Hematopoietic multipotent progenitor cell treated with erythropoietin and hydrocortisone succinate and interleukin-3 and kit ligand, for 15 days (in vitro differentiated cells): ENCODE measurements at places on chromosomes 16 and 17.

- DNase-seq: no peak
These were observed 15.4 kb upstream of the NUBP1 start for GRCh38 chr16:10728003-10728887.

DNA sequence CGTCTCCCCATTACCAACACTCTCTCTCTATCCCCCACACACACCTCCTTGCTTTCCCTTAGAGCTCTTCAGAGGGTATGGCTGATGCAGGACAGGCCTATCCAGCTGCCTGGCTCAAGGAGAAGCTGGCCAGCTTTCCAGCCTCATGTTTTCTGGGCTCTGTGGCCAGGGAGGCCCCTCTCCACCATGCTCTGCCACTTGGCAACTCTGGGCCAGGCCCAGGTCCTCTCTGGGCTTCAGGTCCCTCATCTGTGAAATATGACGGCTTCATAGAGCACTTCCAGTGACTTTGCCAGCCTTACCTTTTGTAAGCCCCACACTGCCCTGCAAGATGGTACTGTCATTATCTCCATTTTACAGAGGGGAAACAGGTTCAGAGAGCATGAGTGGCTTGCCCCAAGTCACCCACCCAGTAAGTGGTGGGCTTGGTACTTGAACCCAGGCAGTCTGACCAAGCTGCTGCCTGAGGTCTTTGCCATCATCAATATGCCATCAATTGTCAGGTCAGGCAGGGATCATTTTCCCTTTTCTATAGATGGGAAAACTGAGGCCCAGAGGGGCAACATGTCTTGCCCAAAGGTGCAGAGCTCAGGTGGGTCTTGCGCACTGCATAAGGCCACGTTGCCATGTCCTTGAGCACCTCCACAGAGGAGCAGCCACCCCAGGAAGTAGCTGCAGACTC is 548 bp upstream of the ADGRG5 start:
- DNase-seq: no peak

GRCh38 chr16:3695610-3696369 is 21.5 kb downstream of the TRAP1 start:
- no peak for DNase-seq

DNA sequence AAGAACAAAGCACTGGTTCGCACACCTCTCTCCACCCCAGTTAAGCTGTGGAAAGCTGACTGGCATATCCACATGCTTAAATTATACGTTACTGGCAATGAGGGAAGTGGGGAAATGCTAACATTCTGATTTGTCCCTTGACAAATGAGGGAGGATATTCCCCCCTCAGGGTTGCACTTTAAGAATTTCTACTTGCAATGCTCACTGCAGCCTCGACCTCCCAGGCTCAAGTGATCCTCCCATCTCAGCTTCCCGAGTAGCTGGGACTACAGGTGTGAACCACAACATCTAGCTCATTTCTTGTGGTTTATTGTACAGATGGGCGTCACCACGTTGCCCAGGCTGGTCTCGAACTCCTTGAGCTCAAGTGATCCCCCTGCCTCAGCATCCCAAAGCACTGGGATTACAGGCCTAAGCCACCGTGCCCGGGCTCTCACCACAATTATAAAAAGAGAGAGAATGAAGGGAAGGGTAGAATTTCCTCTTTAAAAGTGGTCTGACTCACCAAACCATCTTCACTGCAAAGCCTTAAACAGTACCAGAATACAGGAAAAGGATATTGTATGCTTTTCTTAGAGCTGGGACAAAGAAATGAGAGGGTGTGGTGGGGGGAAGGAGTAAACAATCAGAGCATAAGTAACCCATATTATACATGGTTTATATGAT is 38.9 kb downstream of the KANSL1 start:
- no peak for DNase-seq

DNA sequence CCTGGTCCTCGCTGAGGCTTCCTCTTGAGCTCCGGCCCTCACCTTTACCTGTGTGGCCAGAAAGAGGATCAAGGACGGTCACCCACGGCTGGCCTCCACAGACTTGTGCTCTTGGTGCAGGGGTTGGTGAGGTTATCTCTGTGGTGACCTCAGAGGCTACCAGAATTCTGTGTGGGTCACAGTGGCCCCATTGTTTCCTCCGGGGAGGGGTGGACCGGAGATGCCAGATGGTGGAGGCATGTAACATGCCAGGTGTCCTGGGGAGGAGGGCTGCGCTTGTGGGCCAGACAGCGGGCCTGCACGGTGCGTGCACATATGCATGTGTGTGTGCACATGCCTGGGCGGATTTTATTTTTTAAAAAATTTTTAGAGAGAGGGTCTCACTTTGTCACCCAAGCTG is 6.3 kb downstream of the SGCA start:
- no peak for DNase-seq

- DNase-seq: no peak
These were observed 12.4 kb downstream of the IRF8 start for GRCh38 chr16:85911251-85911930.

DNA sequence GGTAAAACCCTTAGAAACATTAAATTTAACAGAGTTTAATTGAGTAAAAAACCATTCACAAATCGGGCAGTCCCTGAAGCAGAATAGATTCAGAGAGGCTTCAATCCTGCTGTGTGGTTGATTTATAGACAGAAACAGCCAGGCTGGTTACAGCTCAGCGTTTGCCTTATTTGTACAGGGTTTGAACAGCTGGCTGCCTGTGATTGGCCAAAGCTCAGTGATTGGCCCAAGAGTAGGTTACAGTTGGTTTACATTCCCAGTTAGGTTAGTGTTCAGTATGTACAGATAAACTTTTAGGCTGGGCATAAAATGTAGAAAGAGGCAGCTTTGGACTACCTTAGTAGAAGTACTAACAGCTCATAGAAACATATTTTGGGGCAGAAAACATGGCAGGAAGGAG is 210.4 kb upstream of the ELAC2 start:
- no peak for DNase-seq

DNA sequence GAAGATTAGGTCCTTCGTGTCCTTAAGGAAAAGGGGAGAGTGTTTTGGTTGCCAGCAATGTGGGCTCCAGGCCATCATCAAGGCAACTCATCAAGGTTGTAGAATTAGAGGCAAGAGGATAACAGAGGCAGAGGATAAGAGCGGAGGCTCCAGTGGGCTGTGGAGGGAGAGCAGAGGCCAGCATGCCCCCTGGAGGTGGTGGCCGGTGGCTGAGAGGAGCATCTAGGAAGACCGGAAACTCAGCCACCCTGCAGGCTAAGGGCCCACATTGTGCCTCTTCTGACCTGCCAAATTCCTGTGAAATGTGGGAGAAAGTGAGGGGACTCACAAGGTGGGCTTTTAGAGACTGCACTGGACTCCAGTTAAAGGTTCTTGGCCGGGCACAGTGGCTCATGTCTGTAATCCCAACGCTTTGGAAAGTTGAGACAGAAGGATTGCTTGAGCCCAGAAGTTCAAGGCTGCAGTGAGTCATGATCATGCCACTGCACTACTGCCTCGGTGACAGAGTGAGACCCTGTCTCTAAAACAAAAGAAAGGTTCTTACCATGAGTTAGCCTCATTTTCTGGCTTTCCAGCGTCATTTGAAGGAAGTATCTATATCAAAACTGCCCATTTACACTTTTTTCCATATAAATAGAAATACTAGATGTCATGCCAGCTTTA is 62.7 kb upstream of the ADORA2B start:
- DNase-seq: no peak

GRCh38 chr16:89831810-89832328 is 3.6 kb downstream of the SPIRE2 start:
- no peak for DNase-seq

- no peak for DNase-seq
These were observed 8.9 kb upstream of the NAGPA start for GRCh38 chr16:5042574-5043171.

GRCh38 chr16:85042167-85042526 is 14.6 kb downstream of the KIAA0513 start:
- no peak for DNase-seq

DNA sequence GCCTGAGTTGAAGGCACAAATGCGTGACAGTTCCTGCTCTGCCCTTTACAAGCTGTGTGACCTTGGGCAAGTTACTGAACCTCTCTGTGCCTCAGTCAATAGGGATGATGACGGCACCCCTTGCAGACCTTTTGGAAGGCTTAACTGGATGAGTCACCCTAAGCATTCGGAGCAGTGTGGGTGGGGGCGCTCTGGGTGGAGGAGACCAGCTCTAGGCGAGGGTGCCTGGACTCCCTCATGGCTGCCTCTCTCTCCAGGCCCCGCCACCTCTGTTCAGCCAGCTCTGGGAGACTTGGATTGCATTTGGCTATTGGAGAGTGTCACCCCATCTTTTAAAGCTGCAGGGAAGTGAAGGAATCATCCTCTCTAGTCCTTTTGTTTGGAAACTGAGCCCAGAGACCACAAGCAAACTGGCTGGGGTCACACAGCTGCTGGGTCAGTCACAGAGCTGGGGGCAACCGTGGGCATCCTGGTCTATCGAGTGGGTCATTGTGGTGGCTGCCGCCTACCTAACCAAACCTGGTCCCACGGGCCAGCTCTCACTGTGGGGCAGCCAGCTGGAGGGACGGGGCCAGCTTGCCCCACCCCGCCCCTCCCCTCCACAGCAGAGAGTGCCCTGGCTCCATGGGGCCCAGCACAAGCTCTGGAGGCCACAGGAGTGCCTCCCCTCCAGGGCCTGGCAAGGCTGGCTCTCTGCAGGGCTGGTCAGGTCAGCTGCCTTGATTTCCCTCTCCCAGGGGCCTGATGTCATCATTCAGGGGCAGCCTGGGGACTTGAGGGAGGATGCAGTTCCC is 20.2 kb upstream of the GSE1 start:
- DNase-seq: peak; percentile 22

DNA sequence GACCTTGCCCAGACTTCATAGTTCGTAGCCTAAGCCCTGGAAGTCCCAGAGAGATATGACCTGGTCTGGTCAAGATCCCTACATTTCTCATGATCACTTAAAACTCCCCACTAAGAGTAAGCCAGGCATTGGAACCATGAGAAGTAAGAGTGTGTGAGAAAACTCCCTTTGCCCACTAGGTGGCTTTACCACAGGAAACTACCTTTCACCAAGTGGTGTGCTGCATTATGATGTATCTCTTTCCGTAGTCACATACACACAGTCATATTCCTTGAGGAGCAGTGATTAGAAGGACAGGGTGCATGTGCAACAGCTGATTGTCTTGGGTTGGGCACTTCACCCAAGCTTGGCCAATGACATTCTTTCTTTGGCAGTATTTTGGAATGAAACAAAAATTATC is 639.3 kb downstream of the KCNJ2 start:
- no peak for DNase-seq

GRCh38 chr17:72782985-72783701 is 309.3 kb downstream of the SLC39A11 start:
- no peak for DNase-seq

DNA sequence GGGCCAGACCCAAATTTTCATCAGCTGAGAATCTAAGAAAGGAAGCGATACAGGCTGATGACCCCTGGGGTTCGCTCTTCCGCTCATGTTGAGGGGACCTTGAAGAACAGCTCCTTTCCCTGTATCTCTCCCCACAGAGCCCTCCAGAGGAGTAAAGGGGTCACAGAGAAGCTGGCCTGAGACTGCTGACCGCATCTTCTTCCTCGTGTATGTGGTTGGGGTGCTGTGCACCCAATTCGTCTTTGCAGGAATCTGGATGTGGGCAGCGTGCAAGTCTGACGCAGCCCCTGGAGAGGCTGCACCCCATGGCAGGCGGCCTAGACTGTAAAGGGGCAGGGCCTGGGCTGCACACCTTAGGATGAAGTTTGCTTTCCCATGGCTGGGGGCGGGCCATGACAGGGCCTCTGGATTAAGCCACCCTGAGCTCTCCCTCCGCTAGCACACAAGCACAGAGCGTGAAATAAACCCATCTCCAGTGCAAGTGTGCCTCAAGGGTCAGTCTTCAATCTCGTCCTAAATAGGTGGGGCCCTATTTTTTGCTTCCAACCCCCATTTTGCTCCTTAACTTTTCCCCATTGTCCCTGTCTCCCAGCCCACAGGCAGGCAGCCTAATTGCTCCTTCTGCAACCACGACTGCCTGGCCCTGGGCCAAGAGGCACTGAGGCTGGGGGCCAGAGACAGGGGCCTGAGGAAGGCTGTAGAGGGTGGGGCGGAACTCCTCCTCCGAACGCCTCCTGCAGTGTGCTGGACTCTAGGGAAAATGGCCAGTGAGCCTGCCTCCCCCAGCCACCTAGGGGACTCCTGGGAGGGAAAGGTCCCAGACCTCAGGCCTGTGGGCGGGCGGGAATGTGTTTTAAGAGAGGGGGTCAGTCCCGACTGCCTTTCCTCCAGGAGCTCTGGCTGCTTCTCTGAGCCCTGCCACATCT is 3.6 kb downstream of the ZACN start:
- no peak for DNase-seq

GRCh38 chr16:85392756-85393673 is 220.1 kb upstream of the GSE1 start:
- DNase-seq: no peak

DNA sequence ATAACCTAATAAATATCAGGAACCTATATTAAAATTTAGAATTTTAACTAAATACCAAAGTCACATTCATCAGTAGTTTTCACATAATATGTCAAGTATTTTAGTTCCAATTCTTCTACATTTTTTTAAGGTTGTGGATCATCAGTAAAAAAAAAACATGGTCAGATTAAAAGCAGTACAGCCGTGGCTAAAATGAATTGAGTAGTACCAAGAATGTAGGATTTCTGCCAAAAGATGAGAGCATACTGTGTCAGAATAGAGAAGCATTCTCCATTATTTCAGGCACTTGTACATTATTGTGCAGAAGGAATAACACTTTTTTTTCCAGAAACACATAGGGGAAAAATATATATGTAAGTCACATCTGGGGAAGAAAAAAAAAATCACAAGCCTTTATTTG is 1176.1 kb downstream of the CDH11 start:
- DNase-seq: no peak

DNA sequence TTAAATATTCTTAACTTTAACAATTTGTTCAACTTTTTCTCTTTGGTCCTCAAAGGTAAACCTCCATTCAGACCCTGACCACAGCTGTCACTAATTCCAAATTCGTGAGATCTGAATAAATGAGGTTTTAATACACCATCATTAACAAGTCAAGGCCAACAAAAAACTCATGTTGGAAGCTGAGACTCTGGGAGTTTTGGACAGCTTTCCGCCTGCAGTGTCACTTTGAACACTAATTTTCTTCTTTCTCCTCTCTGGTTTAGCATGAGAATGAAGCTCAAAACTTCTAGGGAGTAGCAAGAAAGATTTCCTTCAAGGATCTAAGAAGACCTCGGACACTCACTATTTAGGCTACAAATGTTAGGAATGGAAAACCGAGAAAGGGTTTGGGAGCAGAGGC is 32.7 kb upstream of the DNAH9 start:
- DNase-seq: no peak

GRCh38 chr16:57023541-57024249 is 34.3 kb downstream of the NLRC5 start:
- no peak for DNase-seq
